ENCODE measurements at places on chromosomes 2 and 18.

- no peak for DNase-seq
Measured at GRCh38 chr2:63124218-63124617, 73.6 kb downstream of the OTX1 start.

GRCh38 chr2:145592361-145592760 lies 1072.4 kb upstream of the ZEB2 start:
- DNase-seq = no peak

- no peak for DNase-seq
Measured at GRCh38 chr18:36817039-36817438, 11.8 kb downstream of the TPGS2 start.

GRCh38 chr2:176490061-176490861 lies 221.0 kb downstream of the MTX2 start:
- no peak for DNase-seq

- no peak for DNase-seq
Measured at GRCh38 chr18:73352546-73352945, 484.8 kb upstream of the NETO1 start.

GRCh38 chr2:129400826-129401225 lies 578.6 kb upstream of the RAB6C start:
- no peak for DNase-seq

DNA sequence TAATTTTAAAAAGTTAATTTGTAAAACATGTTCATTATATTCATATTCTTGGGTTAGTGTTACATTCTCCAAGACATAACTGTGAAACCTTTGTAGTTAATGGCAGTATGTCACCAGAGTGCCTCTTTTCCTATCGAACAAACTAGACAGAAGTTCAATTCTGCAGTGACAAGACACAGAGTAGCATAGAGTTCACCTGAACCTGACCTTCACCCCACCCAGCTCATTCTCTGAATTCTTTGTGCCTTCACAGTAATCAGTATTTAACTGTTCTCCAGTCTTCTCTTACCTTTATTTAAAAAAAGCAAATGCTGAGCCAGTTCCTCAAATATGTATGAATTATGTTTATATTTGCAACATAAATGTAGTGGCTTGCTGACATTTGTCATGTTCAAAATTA lies 52.9 kb upstream of the CHMP1B start:
- no peak for DNase-seq

- no peak for DNase-seq
Measured at GRCh38 chr2:28619213-28620196, 123.6 kb downstream of the PLB1 start.

DNA sequence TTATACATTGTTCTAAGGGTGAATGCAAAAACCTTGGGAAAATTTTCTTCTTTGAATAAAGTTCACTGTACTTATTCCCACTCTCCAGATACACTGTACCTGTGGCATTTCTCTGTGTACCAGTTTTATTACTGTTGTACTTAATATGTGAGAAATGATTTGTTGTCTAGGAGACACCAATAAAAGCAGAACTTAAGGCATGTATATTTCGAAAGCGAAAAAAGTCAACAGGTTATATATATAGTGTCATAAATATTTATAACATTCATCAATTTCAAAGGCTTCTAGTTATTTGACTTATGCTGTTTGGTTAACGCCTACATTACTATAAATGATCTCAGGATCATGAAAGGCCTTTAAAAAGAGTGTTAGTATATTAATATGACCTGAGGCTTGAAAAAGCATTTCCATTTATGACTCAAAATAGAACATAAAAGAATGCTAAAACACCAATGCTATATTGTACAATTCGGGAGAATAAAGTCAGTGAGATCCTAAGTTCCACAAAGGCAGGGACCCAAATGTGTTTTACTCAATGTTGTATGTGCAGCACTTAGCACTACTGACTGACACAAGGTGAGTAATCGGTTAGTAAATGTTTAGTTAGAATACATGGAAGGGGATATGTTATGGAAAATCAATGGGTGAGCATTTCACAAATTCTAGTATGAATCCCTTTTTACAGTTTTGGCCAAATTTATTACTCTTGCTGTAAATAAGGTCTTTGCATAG lies 32.2 kb upstream of the HNRNPA3 start:
- DNase-seq = no peak

DNA sequence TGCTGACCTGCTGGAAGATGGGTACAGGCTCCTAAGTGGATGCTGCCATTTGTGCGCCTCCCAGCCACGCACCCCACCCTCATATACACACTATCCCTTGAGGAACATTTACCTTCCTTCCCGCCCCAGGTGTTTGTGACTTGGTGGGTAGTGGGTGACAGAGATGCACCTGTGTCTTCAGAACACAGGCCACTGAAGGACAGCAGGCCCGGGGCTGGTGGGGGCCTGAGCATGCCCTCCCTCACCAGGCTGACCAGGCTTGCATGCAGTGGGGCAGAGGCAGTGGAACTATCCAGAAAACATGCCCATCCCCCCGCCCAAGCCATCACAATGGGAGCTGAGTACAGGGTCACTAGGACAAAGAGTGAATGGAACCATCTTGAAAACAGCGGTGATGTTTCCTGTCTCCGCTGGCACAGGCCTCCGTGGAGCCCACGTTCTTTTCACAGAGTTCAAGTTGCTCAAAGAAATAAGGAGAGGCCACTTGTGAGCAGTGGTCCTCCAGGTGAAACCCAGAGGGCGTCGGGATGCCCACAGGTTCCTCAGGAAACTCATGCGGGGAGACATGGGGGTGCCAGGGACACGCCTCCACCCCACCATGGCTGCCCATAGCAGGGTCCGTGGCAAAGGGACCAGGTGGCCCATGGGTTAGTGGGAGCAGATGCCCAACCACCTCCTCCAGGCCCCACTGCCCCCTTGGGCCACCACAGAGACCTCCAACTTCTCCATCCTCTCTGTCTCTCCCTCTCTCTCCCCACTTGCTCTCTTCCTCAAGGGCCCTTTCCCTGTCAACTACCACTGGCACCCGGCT lies 90.9 kb downstream of the MALT1 start:
- DNase-seq = no peak

DNA sequence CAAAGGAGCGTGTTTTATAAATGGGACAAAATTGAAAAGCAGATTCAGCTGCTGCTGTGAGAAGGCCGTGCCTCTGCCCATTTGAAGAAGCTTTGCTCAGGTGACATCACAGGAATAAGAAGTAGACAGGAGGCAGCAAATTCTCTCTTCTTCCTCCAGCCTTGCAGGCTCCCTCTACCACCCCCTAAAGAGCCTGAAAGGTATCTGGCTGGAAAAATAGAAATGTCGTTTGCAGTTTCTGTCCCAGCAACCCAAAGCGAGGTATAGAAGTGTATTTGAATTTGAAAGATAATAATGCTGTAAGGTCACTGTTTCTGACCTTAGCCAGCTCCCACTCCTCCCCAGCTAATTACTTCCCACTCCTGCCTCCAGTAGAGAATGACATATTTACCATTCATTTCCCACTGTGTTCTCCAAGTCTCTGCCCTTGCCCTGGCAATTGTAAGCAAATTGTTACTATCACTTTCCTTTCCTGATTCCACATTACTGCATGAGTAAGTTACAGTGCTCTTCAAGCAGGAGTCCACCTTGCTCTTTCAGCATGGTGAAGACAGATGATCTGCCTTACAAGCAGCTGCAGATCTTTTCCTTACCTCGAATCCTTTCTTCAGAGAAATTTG lies 56.8 kb upstream of the RASGRP3 start:
- DNase-seq = no peak

DNA sequence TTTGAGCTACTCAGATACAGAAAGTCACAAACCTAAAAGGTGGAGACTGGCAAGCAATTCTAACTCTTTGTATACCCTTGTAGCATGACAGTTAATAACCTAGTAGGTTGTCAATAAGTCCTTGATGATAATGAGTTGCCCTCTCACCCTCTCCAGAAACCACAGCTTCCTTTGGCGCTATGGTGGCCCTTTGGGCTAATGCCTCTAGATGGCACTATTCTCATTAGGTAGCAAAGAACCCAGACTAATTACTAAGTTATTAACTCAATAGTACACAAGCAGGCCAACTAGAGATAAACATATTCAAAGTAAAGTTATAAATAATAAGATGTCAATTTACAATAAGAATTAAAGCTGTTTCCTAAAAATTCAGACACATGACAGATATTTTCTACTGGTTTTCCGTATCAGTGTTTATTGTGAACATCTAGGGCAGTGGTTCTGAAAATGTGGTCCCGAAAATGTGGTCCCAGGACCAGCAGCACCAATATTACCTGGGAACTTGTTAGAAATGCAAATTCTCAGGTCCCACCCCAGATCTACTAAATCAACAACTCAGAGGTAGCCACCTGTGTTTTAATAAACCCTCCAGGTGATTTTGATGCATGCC lies 41.1 kb downstream of the LDAH start:
- no peak for DNase-seq

DNA sequence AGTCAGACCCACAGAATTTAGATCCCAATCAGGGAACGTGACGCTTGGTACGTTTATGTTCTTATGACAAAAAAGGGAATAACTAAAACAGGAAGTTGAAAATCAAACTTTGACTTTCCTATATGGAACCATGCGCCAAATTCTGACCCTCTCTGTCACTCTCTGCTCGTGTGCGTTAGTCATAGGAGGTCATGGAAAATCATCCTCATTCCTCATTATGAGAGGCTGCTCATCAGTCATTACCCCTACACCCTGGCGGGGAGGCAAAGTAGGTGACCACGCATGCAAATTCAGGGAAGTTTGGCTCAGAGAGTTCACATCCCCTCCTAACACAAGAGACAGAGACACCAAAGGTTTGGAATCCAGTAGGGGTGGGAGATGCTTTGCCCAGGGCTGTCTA lies 15.5 kb downstream of the IL1F10 start:
- no peak for DNase-seq

- no peak for DNase-seq
Measured at GRCh38 chr2:604854-605524, 72.2 kb downstream of the TMEM18 start.

DNA sequence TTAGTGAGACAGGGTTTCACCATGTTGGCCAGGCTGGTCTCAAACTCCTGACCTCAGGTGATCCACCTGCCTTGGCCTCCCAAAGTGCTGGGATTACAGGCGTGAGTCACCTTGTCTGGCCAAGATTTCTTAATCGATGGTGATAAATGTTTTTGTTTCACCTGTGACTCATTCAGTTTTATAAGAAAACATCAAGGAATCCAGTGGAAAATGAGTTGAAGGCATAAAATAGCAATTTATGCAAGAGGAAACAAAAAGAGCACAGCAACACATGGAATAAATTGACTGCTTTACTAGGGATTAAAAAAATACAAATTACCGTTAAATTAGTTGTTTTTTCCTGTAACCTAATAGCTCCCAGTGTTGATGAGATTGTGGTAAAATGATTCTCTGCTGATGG lies 80.2 kb downstream of the CDK15 start:
- DNase-seq = no peak

- DNase-seq = no peak
Measured at GRCh38 chr2:53994818-53995808, 24.3 kb upstream of the PSME4 start.

Data from CD8-positive, alpha-beta T cell (primary cell).